ENCODE measurements at places on chromosomes 2 and 18.

DNA sequence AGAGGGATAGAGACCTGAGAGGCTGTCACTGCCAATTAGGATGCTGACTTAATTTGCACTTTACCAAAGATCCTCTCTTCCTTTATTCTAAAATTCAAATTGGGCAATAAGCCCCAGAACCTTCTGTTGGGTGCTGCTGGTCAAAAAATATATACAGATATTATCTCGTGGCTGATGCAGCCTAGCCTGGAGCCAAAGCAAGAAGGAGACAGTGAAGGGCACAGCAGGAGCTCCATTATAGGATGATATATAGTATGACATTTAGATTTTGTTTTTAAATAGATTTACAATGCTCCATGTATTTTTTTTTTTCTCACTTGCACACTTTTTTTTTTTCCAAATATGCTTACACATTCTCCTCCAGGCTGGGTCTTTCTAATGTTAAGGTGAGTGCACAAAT, 579.3 kb downstream of the PIK3C3 start:
- no peak for DNase-seq

- DNase-seq: no peak
These were observed 91.4 kb upstream of the IL1R2 start for GRCh38 chr2:101900375-101900774.

DNA sequence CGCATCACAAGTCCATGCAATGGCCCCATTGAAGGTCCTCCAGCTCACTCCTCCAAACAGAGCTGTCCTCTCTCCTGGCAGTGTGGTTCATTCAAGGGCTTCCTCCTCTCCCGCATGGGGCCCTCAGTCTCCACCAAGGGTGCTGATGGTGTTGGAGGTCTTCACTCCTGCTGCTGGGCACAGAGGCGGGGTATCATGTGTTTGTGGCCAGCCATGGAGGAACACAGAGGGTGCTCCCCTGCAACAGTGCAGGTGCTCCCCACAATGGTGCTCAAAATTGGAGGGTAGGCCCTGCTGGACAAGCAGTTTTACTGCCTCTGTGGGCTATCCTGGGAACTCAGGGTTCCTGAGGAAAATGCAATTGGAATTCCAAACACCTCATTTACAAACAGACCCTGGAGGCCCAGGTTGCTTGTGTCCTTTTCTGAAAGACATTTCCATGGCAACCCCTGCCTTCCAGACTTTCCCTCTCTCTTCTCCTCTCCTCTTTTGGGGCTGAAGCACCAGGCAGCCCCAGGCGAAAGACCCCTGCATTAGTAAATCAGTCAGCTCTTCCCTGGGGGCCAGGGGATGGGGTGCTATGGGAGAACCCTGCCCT, 256.0 kb downstream of the HAUS1 start:
- DNase-seq: no peak

DNA sequence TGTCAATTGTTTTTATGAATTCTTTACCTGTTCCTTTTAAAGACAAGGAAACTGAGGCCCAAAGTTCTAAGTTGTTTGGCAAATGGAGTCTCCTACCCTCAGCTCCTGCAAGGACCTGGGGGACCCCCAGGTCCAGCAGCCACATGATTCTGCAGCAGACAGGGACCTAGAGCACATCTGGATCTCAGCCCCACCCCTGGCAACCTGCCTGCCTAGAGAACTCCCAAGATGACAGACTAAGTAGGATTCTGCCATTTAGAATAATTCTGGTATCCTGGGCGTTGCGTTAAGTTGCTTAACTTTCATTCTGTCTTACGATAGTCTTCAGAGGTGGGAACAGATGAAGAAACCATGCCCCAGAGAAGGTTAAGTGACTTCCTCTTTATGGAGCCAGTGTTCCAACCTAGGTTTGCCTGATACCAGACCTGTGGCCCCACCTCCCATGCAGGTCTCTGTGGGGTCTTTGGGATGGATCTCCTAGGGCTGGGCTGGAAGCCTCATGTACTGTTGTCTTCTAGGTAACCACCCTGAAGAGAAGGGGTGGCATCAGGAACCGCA, 5.6 kb upstream of the CENPA start:
- DNase-seq: no peak

Measured in DMS 273 treated with DMSO at 0.1 percent for 48 hours (cell line).